GM13977 (cell line): ENCODE measurements at places on chromosomes 6 and 20.

DNA sequence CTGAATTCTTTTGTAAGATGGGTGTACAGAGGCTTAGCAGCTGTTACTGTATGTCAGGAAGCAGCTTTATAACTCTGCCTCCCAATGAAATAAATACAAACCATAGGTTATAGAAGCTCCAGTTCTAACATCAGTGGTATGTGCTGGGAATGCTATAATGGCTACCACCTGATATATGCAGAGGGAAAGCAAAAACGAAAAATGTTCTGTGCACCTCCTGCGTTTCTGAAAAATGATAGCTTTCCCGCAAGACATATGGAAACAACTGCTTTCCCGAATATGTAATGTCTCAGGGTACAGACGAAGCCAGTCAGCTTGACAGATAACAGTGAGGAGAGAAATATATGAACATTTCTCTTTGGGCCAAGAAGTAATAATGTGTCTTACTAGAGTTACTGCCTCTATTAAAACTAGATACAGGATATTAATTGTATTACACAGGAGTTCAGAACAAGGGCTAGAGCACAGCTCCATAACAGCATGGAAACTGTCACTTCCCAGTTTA lies 517.0 kb upstream of the NRSN1 start:
- no peak for DNase-seq

DNA sequence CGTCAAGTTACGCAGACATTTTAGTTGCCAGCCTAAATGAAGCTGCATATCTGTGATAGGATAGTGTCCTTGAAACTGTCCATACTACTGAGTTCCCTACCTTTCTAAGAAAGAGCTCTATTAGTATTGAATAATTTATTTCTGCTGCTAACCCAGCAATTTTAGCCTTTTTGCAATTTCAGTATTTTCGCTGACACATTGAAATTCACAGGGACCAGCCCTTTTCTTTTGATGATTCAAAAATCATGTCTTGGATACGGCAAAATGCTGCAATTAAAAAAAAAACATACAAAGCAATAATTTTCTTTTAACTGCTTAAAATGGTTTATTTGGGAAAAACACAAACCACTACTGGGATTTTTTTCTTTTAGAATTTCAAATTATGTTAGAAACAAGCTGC lies 563.3 kb downstream of the TBC1D32 start:
- no peak for DNase-seq

DNA sequence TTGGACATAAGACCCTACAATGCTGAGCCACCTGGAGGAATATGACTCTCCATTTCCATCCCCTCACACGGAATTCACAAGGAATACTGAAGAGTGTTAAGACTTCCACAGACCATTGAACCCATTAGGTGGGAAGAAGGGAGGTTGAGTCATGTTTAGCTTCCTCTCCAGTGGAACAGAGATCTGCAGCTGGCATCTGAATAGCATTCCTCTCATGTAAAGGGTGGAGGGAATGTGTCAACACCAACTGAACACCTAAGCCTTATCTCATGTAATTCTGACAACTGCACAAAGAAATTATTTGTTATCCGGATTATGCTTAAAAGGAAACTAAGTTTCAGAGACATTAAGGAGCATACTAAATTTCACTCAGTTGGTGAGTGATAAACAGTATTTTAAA lies 705.9 kb downstream of the MAFB start:
- no peak for DNase-seq

DNA sequence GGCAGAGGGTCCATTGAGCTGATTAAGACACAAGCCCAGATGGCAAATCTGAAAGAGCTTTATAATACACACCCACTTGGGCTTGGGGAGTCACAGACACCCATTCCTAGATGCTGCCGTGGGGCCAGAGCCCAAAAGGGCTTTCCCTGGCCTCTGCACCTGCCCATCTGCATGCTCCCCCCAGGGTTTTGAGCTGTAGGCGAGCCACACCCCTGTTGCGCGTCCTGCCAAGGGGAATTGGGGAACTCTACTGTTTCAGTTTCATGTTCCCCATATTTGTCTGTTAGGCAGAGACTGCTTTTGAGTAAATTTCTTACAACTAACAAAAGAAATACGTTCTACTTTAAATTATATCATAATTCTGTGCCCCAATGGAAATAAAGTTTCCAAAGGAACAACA lies 52.9 kb upstream of the FNDC1 start:
- DNase-seq: no peak

DNA sequence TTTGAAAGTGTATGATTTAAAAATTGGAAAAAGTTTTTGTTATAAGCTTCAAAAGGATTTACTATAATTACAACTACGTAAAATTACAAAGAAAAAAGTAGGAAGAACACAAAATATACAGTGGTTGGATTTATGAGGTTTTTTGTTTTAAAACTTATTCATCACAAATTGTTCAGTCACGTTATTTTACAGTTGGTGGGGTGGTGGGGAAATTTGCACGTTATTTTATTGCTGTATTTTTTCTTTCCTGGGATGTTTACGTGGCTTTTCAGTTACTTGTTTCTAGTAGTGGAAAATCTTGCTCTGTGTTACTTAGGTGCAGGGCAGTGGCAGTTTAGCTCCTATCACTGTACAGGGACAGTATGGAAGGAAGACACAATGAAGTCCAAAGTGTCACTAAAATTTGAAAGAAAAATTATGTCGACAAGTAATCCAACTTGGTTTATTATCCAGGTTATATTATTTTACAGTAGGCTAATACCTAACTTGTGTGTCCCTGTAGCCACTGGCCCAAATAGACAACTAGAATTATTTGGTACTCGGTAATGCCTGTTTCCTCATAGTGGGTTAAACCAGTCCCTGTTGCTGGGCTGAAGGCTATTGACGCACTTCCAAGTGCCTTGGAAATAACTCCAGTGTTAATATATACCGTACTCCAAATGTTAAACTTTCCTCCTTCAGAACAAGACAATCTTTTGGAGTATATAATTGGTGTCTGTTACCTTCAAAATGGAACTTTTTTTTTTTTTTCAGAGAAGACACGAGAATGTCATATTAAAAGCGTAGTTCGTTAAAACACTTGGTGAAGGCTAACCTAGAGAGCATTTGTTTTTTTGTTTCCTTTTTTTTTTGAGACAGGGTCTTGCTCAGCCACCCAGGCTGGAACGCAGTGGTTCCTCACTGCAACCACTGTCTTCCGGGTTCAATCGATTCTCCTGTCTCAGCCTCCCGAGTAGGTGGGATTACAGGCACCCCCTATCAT lies 4.6 kb downstream of the JARID2 start:
- DNase-seq: no peak

DNA sequence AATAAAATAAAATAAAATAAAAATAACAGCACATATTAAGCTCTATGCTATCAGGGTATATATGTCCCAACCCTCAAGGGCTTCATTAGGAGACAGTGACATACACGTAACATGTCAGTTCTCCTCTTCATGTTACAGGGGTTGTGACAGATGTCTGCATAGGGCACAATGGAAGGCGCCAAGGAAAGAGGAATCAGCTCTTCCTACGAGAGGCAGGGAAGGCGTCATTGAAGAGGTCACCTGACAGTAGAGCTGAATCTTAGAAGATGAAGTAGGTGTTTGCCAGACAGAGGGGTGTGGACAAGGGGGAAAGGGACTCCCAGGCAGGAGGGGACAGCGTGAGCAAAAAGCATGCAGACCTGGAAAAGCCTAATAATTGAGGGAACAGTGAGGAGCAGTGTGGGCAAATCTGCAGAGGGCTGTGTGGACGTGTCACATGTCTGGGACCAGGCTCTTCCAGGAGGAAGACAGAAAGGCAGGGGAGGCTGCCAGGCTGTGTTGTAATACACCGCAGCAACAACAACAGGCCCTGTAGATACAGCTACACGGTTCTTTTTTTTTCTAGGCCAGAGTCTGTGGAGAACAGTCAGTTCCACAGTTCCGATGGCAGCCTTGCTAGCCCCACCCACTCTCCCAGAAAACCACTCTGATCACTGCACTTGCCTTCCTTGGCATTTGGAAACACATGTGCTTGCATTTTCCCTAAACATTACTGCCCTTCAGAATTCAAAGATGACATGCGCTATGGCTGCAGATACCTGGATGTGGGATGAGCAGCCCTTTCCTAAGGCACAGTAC lies 2.5 kb upstream of the FKBP5 start:
- DNase-seq: no peak

GRCh38 chr20:39839399-39840119 lies 849.5 kb downstream of the MAFB start:
- DNase-seq: no peak

DNA sequence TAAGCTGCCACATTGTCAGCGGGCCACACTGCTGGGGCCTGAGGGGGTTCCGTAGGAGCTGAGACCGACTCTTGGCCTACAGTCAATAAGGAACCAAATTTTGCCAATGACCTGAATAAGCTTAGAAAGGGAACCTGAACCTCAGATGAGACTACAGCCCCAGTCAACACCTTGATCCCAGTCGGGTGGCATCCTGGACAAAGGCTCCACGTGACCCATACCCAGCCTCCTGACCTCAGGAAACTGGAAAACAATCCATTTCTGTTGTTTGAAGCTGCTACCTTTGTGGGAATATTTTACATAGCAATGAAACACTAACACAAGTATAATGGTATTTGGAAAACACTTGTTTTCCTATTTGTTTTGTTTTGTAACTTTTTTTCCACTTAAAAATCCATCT lies 179.9 kb upstream of the RALGAPA2 start:
- no peak for DNase-seq

GRCh38 chr6:1868561-1869261 lies 259.0 kb downstream of the FOXC1 start:
- peak; percentile 52 for DNase-seq

- no peak for DNase-seq
Measured at GRCh38 chr6:8982668-8983067, 547.3 kb upstream of the SLC35B3 start.

GRCh38 chr6:25122622-25123237 lies 156.4 kb upstream of the CARMIL1 start:
- DNase-seq: no peak

GRCh38 chr6:4624726-4625125 lies 151.5 kb upstream of the CDYL start:
- no peak for DNase-seq

DNA sequence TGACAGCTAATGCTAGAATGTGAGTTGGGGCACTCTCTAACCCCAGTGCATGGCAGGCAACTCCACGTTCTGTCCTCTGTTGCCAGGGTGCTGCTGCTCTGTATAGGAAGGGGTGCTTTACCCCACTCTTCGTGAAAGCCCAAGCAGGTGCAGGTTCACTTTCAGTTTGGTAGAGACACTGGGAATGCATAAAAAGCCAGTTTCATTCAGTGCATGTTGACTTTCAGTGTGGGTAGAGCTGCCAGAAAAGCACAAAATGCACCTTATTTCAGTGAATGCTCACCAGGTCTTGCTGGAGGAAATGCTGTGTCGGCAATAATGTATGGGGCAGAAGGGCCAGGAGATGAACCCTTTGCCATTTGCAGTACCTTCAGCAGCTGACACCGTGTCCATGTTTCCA lies 62.1 kb upstream of the ADGRB3 start:
- no peak for DNase-seq

GRCh38 chr6:157273756-157274470 lies 49.4 kb downstream of the TMEM242 start:
- DNase-seq: peak; percentile 85

- DNase-seq: no peak
Measured at GRCh38 chr20:17227669-17228623, 1.1 kb downstream of the PCSK2 start.

GRCh38 chr6:112800916-112801315 lies 453.8 kb downstream of the RFPL4B start:
- DNase-seq: no peak

- DNase-seq: no peak
Measured at GRCh38 chr6:74879976-74880375, 325.9 kb downstream of the COL12A1 start.

- DNase-seq: no peak
Measured at GRCh38 chr6:11346516-11346915, 114.0 kb upstream of the NEDD9 start.

GRCh38 chr6:32117461-32117860 lies 8.3 kb upstream of the TNXB start:
- DNase-seq: no peak

- DNase-seq: peak; percentile 72
Measured at GRCh38 chr20:32470025-32470861, 112.1 kb downstream of the ASXL1 start.

GRCh38 chr6:82260997-82261732 lies 13.6 kb upstream of the IBTK start:
- DNase-seq: no peak

DNA sequence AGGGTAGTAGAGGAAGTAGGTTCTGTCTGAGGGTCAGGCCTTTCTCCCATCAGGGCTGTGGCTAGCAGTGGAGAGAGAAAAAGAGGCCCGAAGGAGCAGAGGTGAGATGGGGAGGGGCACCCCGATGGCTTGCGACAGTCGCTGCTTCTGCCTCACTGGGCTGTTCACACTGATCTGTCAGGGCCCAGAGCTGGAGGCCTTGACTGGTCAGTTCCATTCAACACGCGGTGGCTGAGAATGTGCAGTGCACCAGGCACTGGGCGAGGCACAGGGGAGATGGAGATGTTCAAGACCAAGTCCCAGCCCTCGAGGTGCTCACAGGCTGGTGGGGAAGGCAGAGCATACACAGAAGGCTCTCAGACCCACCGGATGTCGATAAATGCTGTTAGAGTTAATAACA lies 21.4 kb downstream of the SLC12A5 start:
- DNase-seq: no peak

DNA sequence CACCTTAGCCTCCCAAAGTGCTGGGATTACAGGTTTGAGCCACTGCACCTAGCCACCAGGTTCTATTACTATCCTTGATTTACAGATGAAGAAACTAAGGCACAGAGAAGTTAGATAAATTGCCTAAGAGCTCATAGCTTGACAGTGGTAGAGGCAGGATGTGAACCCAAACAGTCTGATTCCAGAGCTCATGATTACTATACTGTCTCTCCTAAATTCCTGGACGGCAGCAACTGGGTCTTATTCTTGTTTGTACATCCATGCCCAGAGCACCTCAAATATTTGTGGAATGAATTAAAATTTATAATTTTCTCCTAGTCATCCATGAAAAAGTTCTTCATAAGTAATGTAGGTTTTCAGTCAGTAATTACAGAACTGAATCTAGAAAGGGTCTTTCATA lies 15.1 kb downstream of the PDSS2 start:
- no peak for DNase-seq

- DNase-seq: peak; percentile 79
Measured at GRCh38 chr20:63567386-63568169, 6.5 kb downstream of the HELZ2 start.

DNA sequence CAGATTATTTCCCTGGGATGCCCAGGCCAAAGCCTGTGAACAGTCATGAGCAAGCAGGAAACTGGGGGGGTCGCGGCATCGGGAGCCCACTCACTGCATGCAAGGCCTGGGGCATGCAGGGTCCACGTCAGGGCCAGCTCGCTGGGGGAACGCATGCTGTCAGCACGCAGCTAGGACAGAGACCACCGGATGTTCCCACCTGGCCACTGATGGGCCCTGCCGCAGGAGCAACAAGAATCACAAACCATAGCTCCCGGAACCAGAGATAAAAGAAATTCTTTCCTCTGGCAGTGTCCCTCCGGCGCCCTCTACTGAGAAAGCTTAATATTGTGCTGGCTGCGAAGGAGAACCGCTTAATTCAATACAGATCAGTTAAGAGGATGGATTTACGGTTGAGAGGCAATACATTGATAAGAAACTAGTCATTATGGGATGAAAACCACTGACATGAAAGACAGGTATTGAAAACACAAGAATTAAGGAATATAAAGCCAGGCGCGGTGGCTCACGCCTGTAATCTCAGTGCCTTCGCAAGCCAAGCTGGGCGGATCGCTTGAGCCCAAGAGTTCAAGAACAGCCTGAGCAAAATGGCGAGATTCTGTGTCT lies 32.6 kb downstream of the C6orf15 start:
- peak; percentile 65 for DNase-seq
